ENCODE measurements at places on chromosomes 1 and 21. TPM values are rescaled to one million over a fixed set of nuclear protein-coding genes. Genes with fewer than 3 reads are reported as not detected.

The LCE2A gene
- total RNA-seq = not detected

The TTC22 gene
- 12.5 TPM for total RNA-seq

The AP4B1 gene
- 6.1 TPM for total RNA-seq

The TFB2M gene
- 16.8 TPM for total RNA-seq

The FAM110D gene
- not detected for total RNA-seq

The TNNT2 gene
- 2.0 TPM for total RNA-seq

The PLA2G2A gene
- total RNA-seq = not detected

The STYXL2 gene
- not detected for total RNA-seq

The CPLANE2 gene
- total RNA-seq = 14.5 TPM

The CAMK2N1 gene
- 6.9 TPM for total RNA-seq

The CTSE gene
- not detected for total RNA-seq

The C4BPA gene
- not detected for total RNA-seq

The GPR37L1 gene
- under 0.01 TPM for total RNA-seq

The RGS1 gene
- total RNA-seq = not detected

The TSPEAR gene
- not detected for total RNA-seq

The TMEM269 gene
- total RNA-seq = under 0.01 TPM

The FCER1G gene
- 0.26 TPM for total RNA-seq

The PAPPA2 gene
- 8.7 TPM for total RNA-seq

The WDR64 gene
- total RNA-seq = not detected

The POU2F1 gene
- total RNA-seq = 3.9 TPM

The VTCN1 gene
- total RNA-seq = 0.90 TPM

The IVL gene
- 1.6 TPM for total RNA-seq

The SPOCD1 gene
- 4.9 TPM for total RNA-seq

The PKLR gene
- total RNA-seq = not detected

The AMY2B gene
- total RNA-seq = 3.9 TPM

The OSCP1 gene
- 3.7 TPM for total RNA-seq

The OLIG1 gene
- total RNA-seq = not detected

The CA14 gene
- not detected for total RNA-seq

The ANKRD34A gene
- total RNA-seq = under 0.01 TPM

The SNAPIN gene
- total RNA-seq = 59.5 TPM

The AMY1B gene
- total RNA-seq = not detected

The KRTAP19-1 gene
- total RNA-seq = not detected

The BRDT gene
- total RNA-seq = not detected

The OR2T29 gene
- total RNA-seq = not detected

The TMEM52 gene
- 1.4 TPM for total RNA-seq

The KRTAP12-2 gene
- total RNA-seq = not detected

The RXRG gene
- not detected for total RNA-seq

The NPHS2 gene
- total RNA-seq = not detected

The TMEM183A gene
- 126 TPM for total RNA-seq

The TCHHL1 gene
- total RNA-seq = not detected

The NES gene
- total RNA-seq = under 0.01 TPM

The GBP6 gene
- total RNA-seq = 67.2 TPM

The TSPAN2 gene
- total RNA-seq = 0.13 TPM

The MYCL gene
- total RNA-seq = 5.5 TPM

The PPFIA4 gene
- 4.2 TPM for total RNA-seq

The TNFRSF9 gene
- 6.1 TPM for total RNA-seq

The LRRN2 gene
- total RNA-seq = not detected

The EPHX1 gene
- 3.9 TPM for total RNA-seq

The ANKRD35 gene
- total RNA-seq = 3.7 TPM

The SLAMF7 gene
- 0.79 TPM for total RNA-seq

The GPR25 gene
- not detected for total RNA-seq

The KLF17 gene
- not detected for total RNA-seq

The CGN gene
- 4.2 TPM for total RNA-seq

The C1orf167 gene
- total RNA-seq = not detected
